ENCODE measurements at places on chromosomes 16 and 17.
A peak's percentile ranks its signal among the peaks of the same experiment; 100 is the strongest.

GRCh38 chr17:44919885-44920564 is 4.7 kb upstream of the GFAP start:
- DNase-seq, result peak; percentile 63

DNA sequence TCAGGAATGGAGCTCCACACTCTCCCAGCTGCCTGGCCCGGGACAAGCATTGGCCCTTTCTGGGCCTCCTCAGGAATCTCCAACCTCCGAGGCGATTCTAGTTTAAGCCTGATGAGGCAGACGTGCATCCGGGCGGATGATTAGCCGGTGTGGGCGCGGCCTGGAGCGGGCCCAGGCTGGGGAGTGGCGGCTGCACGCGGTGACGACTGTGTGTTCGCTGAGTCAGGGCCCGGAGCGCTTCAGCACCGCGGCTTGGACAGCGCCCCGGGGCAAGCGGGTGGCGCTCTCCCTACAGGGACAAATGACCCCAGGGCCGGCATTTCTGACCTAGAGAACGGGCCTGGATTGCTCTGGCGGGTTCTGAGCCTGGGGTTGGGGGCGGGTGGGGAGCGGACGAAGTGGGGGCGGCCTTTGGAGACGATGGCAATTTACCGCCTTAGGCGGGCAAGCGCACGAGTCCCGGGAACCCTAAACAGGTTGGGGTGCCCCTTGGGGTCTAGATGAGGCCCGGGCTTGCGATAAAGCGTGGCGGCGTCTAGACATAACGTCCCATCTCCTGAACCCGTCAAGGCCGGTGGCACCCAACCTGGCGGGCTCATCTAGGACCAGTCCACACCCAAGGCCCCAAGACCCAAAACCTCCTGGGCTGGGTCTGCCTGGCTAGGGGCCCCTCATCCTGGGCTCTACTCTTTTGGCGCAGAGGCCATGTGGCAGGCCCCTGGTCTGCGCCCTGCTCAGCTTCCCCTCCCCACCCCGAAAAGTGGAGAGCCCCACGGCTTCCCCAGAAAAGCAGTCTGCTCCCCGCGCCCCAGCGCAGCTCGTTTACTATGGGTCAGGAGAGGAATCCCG is 22.3 kb upstream of the ZNHIT3 start:
- DNase-seq, result no peak

DNA sequence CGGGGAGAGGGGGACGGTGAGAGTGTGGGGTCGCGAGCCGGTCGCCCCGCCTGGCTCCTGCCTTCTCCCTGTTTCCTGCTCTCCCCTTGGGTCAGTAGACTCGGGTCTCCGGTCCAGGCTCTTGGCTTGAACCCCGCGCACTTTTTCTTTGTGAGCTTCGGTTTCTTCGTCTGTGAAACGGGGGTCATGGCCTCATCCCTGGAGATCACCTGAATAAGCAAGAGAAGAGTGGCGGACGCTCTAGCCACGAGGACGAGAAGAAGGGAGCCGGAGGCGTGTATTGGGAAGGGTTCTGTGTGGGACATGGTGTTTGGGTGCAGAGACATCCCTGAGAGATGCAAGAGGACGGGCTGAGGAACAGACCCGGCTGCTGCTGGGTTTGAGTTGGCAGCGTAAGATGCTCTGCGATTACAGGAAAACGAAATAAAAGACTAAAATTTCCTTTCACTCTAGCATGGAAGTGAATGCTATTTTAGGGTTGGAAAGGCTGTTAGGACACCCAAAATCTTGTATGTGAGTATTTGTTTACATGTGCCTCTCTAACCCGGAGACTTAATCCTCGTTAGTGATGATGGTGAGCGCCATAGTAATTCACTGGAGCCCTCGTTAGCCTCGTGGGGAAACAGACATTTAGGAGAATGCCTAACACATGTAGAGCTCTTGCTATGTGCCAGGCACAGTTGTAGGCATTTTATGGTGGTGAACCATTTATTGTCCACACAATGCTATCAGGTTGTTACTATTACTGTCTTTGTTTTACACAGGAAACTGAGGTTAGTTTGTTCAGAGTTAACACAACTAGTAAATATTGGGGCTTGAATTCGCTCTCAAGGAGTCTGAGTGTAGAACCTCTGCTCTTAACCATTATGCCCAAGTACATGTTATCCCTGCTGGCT is 646 bp downstream of the KIF22 start:
- DNase-seq, result no peak

GRCh38 chr16:49594153-49594552 is 220.5 kb downstream of the C16orf78 start:
- DNase-seq, result no peak

GRCh38 chr16:15033309-15033707 is 22.6 kb downstream of the NTAN1 start:
- DNase-seq, result no peak

DNA sequence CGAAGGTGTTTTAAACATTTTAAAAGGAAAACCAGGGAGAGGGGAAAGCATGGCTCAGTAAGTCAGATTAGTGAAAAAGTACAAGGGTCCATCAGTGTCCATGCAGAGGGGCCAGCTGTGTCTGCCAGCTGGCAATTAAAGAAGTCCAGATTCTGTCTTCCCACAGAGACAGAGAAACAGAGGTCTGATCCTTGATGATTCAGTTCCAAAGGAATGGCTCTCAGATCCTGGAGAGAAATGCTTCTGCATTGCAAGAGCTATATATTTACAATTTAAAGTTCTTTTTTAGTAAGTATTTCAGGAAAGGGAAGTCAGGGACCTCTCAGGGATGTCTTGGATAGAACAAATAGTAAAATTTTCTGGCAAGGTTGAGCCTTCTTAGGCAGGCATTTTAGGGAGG is 56.2 kb downstream of the HSD17B2 start:
- DNase-seq, result no peak

GRCh38 chr16:84379008-84379708 is 10.8 kb downstream of the ATP2C2 start:
- DNase-seq, result no peak

- DNase-seq, result no peak
These were observed 15.6 kb downstream of the MAP2K3 start for GRCh38 chr17:21299981-21300600.

- no peak for DNase-seq
These were observed 691 bp upstream of the TMEM98 start for GRCh38 chr17:32927201-32927723.

DNA sequence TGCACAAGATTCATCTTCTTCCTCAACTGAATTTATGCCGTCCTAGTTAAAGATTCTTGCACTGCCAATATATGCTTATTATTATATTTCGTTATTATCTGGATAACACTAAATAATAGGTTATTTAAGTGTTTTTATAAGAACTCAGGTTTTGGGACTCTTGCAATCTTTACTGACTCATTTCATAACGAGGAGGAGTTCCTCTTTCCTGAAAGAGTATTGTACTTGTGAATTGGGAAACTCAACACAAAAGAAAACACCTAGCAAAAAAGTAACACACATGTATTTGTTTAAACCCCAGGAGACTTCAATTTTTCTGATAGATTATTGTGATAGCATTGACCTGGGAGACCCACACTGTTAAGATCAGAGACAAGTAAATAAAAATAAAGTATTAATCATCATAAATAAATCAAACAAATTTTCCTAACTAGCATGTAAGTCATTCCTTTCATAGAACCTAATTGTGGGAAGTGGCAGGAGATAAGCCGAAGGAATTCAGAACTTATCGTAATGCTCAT is 505.8 kb downstream of the KCNJ2 start:
- DNase-seq, result no peak

- DNase-seq, result no peak
These were observed 6.3 kb upstream of the XAF1 start for GRCh38 chr17:6749519-6749918.

GRCh38 chr17:41692722-41693521 is 4.2 kb downstream of the EIF1 start:
- DNase-seq, result no peak

DNA sequence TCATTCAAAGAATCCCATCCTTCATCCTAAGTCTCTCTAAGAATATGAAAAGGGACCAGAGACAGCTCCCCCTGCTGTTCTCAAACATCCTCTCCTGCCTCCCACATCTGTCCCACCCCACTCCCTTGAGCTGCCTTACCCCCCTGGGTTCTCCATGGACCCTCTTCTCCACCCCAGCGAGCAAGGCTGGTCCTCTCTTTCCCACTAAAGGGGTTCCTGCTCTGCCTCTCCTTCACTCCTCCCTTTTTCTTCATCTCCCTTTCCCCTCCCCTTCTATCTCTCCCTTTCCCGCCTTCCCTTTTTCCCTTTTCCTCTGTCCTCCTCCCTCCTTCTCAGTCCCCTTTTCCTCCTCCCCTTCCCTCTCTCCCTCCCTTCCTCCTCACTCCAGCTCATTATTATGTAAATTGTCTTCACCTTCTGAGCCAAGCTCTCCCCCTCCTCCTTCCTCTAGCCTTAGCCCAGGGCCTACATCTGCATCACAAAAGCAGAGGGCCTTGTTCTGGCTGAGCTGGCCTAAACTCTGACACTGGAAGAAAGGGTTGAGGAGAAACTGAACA is 90.0 kb downstream of the GNAO1 start:
- DNase-seq, result peak; percentile 40

DNA sequence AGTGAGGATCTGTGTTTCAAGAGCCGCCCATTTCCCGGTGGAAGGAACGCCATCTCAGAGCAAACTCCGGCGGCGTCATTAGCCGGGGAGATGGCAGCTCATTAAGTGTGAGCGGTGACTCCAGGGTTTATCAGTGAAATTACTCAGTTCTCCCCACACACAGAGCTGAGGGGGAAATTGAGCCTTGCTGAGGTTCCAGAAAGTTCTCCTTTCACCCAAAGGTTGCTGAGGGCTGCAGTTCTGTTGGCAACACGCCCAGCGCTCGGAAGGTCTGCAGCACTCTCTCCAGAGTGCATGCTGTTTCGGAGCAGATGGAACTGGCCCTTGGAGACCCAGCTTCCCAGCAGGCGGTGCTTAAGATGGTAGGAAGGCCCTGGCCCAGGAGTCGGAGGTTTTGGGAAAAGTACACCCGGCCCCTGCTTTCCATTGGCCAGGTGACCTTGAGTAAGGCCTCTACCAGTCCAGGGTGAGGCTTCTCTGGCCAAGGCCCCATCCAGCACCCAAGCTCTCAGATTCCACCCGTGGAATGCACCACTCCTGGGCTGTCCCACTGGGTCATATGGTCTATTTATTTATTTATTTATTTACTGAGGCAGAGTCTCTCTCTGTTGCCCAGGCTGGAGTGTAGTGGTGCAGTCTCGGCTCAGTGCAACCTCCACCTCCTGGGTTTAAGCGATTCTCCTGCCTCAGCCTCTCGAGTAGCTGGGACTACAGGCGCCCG is 167.7 kb upstream of the CIBAR2 start:
- no peak for DNase-seq

GRCh38 chr17:65633146-65633881 is 71.9 kb upstream of the AXIN2 start:
- DNase-seq, result no peak

GRCh38 chr17:57909551-57909950 is 45.7 kb downstream of the CUEDC1 start:
- DNase-seq, result no peak

DNA sequence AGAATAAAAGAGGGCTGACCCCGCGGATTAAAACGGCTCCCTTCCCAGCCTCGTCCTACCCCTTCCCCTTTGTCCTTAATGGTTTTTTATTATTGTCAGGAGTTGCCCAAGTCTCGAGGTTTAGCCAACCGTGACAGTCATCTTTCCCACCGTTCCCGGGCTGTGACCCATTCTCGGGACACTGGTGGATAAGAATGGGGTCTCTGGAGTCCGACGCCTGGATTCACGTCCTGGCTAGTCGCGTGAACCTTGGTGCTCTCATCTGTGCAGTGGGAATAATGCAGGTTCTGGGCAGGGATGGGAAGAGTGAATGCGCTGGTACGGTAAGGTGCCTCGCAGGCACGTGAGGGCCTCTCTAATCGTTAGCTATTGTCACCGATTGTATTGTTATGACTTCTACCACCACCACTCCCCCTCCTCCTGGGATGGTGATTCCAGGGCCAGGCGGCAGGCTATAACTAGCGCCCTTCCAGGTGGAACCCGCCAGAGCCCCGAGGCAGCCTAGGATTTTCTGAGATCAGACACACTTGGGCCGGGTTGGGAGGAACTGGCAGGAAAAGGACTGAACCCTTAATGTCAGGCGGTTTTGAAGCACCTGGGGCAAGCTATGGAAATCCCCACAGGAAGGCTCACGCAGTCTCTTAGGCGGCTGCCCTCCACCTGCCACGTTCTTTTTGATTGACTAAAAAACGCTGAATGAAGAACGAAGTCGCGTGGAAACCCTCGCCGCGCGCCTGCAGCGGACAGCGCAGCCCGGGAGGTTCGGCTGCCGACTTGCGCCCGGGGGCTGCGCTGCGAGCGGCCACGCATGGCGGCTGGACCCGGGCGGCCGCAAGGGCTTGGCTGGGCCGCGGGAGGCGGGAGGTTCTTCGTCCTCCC is 2.7 kb downstream of the HS3ST3B1 start:
- no peak for DNase-seq

DNA sequence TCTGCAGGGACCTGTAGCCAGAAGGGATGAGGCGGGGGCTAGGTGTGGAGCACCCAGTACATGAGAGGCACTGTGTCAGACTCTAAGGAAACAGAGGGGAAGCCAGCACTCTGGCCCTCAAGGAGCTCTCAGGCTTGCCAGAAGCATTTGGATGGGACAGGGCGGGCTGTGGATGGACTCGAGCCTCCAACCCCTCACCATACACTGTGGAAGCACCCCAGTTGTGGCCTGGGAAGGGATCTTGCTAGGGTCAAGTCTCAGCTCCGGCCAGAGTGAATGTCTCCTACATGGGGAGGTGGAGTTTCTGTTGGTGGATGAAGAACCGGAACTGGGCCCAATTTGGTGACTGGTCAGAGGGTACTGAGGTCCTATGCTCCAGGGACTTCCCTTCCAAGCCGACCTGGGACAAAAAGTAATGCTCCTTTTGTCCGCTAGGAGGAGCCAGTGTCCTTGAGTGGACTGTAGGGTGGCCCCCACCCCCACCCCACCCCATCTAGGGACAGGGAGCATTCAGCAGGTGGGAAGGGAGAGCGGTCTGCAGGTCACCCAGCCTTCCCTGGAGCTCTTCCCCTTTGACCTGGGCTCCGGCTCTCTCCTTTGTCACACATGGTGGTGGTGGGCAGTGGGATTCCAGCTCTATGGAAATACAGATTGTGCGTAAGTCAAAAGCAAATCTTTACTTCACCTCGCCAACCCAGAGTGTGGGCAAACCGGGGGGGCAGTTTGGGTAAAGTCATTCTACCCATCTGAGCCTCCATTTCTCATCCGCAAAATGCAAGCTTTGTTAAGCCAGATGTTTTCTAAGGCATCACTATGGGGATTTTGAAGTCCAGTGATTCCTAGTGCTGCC is 20.4 kb upstream of the PHB1 start:
- no peak for DNase-seq

GRCh38 chr16:3974751-3975150 is 94.2 kb upstream of the CREBBP start:
- no peak for DNase-seq

- no peak for DNase-seq
These were observed 196.0 kb upstream of the CPHXL start for GRCh38 chr16:75922250-75922649.

DNA sequence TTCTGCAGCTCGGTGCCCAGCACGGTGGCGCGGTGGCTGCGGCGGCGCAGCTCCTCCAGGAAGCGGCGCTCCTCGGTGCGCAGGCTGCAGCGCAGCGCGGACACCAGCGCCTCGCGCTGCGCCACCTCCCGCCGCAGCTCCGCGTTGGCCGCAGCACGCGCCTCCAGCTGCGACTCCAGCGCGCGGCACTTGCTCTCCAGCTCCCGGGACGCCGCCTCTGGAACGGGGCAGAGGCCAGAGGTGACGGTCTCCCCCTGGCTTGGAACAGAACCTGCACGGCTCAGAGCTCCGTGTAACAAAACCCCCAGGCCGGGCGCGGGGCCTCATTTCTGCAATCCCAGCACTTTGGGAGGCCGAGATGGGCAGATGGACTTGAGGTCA is 13.2 kb upstream of the CLUH start:
- no peak for DNase-seq

- DNase-seq, result no peak
These were observed 19.4 kb downstream of the CDRT4 start for GRCh38 chr17:15447928-15448579.

- DNase-seq, result no peak
These were observed 4.8 kb downstream of the ABCA10 start for GRCh38 chr17:69223809-69224208.
